ENCODE measurements at places on chromosomes 16 and 17. TPM values are rescaled to one million over a fixed set of nuclear protein-coding genes. Genes with fewer than 3 reads are reported as not detected.

DNA sequence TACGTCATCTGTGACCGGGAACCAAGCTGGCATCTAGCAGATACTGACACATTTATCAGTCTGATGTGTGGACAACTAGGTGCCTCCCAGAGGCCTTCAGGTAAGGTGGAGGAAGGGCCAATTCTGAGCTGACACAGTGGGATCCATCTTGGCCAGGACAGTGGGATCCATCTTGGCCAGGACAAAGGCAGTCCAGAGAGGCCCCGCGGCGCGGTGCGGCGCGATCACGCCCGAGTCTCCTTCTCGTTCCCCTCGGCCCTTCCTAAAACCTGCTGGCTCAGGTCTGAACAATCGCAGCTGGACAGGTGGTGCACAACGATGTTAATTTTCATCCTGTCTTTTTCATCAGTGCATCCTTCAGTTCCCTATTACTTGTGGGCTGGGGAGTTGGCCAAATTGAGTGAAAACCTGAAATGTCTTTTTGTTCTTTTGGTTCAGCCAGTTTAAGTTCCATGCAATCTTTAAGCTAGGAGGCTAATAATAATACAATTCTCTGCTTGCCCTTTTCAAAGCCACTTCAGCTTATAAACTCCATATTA lies 486 bp upstream of the WSB1 start:
- DNase-seq = no peak

Gene HNF1B
- total RNA-seq = not detected

GRCh38 chr16:25109643-25110042 lies 1.9 kb upstream of the LCMT1 start:
- DNase-seq = peak; percentile 76

Gene CX3CL1
- total RNA-seq = 3.8 TPM

DNA sequence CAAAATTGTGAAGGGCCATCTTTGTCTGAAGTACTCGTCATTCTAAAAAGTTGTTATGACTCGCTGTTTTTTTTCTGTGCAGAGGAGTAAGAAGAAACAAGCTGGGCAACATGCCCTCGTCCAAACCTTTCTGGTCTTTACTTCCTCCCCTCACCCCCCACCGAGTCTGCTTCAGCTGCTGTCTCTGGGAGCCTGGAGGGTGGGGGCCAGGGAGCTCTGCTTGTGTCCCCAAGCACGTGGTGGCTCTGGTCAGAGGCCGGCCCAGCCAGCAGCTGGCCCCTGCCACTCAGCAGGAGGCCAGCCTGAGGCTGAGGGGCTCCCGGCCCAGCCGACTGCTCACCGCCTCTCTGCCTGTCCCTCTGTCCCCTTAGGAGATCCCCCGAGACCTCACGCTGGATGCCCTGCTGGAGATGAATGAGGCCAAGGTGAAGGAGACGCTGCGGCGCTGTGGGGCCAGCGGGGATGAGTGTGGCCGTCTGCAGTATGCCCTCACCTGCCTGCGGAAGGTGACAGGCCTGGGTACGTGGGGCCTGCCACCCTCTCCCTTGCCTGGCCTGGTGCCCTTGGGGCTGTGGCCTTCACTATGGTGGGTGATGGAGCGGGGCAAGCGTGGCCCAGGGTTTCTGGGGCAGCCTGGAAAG lies 53.7 kb upstream of the LGALS9 start:
- DNase-seq = peak; percentile 91

Gene P2RX5
- 30.8 TPM for total RNA-seq

Gene KRTAP4-5
- not detected for total RNA-seq

Gene C1QTNF1
- 10.5 TPM for total RNA-seq

Gene SLC46A1
- total RNA-seq = 4.2 TPM

GRCh38 chr17:58757162-58757613 lies 1.5 kb downstream of the PPM1E start:
- DNase-seq = no peak

DNA sequence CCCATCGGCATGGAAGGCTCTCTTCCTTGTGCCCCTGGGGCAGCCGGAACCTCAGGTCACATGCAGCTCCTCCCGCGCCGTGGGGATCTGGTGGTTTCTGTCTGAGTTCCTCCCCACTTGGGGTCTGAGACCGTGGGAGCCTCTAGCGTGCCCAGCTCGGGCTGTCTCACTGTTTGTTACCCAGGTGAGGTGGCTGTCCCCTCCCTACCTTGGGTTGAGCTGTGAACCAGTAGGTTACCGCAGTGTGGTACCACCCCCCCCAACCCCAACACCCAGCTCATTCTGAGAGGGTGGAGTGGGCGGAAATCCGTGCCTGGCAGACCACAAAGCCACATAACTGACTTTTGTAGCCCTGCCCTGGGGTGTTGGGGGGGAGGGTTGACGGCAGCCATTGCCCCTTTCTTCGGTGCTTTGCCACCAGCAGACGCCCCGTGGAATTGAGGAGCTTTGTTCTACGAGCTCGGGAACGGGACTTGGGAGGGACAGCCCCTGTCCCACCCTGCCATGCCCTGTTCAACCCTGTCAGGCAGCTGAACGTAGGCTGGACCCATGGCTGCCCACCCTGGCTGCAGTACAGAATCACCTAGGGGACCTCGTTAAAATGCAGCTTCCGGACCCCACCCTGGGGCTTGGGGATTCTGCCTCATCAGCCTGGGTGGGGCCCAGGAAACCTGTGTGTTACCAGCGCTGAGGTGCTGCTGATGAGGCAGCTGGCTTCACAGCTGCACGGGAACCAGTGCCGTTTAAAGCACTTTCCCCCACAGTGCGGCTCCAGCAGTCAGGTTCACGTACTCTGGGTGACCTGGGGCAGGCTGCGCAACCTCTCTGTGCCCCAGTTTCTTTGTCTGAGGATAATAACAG lies 18.5 kb downstream of the RAP1GAP2 start:
- DNase-seq = no peak

DNA sequence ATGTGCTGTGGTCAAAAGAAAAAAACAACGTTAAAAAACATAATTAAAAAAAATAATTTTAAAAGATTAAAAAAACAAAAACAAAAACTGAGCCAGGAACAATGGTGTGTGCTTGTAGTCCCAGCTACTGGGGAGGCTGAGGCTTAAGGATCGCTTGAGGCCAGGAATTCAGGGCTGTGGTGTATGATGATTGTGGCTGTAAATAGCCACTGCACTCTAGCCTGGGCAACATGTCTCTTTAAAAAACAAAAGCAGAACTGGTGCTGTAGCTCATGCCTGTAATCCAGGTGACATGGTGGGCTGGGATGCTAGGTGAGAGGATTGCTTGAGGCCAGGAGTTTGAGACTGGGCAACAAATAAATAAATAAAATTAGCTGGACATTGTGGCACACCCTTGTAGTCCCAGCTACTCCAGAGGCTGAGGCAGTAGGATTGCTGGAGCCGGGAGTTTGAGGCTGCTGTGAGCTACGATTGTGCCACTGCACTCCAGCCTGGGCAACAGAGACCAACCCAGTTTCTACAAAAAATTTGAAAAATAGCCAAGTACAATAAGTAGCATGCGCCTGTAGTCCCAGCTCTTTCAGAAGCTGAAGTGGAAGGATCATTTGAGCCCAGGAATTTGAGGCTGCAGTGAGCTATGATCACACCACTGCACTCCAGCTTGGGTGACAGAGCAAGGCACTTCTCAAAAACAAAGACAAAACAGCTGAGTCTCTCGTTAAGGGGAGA lies 43.6 kb downstream of the NFATC3 start:
- DNase-seq = no peak

- no peak for DNase-seq
Observed at GRCh38 chr17:38621538-38621937, 15.8 kb upstream of the SRCIN1 start.

DNA sequence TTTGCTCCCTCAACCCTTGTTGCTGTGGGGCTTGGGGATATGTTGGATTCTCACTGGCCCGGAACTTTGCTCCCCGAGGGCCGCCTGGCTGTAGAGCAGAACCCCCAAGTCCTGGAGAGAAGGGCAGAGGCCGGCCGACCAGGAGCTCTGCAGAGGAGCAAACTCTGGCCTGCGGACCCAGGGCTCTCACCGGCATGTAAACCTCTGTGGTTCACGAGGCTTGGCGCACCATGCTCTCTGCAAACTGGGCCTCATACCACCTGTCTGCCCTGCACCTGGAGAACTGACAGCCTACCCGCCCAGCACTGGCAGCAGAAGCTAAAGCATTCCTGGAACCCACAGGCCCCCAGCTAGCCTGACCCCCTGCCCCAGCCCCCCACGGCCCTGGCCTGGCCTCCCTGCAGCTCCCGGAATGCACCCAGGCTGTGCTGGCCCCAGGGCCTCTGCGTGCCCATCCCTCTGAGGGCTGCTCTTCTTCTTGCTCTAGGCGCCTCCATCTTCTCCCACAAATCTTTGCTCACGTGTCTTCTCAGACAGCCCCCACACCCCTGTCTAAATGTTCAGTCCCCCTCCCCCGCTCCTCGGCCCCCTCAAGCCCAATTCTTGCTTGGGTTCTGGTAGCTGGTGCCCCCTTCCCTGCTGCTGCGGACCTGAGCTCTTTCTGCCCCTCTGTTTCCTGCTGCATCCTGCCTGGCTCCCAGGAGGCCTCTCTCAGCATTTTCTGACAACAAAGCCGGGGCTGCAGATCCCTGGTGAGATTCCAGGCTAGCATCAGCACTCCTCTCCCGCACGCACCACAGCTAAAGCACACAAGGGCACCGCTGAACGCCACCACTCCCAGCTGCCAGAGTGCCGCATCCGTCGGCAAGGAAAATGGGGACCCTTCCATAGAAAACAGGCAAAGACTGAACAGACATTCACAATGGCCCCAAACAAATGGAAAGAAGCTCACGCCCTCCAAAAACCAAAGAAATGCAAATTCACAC lies 23.3 kb downstream of the ACTG1 start:
- DNase-seq = no peak

DNA sequence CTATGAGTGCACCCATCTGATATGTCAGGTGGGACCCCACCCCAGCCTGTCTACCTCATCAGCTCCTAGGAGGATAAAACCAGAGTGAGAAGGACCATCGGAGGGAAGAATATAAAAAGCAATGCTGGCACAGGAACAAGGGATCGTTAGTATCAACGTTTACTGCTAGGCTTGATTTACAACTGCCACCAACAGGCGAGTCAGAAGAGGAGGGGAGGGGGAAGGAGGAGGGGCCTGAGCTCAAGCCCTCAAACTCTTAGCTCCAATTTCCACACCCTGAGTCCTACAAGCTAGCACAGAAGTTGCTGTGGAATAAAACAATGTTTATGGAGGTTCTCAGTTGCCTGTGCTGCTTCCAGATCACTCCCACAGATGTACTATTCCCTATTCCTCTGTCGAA lies 234.5 kb downstream of the C16orf78 start:
- no peak for DNase-seq

GRCh38 chr17:49825645-49826044 lies 22.2 kb downstream of the TAC4 start:
- no peak for DNase-seq

DNA sequence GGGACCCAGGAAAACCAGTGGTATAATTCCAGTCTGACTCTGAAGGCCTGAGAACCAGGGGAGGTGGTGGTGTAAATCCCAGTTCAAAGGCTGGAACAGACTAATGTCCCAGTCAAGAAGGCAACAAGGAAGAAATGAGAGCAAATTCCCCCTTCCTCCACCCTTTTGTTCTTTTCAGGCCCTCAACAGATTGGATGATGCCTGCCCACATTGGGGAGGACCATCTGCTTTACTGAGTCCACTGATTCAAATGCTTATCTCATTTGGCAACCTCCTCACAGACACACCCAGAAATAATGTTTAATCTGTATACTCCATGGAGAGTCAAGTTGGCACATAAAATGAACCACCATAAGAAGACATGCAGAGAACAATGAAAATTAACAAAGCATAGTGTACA lies 61.9 kb upstream of the CRYM start:
- DNase-seq = no peak

Gene CXCL16
- 5.4 TPM for total RNA-seq

- DNase-seq = no peak
Observed at GRCh38 chr17:49928126-49928800, 40.7 kb upstream of the DLX4 start.

DNA sequence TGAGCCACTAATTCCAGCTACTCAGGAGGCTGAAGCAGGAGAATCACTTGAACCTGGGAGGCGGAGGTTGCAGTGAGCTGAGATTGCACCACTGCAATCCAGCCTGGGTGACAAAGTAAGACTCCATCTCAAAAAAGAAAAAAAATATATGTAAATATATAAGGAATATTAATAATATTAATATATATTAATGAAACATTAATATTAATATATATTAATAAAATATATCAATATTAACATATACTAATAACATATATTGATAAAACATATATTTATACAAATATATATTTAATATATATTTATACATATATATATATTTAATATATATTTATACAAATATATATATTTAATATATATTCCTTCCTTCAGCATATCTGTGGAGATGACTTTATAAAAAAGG lies 338.0 kb downstream of the NPIPA8 start:
- DNase-seq = no peak

DNA sequence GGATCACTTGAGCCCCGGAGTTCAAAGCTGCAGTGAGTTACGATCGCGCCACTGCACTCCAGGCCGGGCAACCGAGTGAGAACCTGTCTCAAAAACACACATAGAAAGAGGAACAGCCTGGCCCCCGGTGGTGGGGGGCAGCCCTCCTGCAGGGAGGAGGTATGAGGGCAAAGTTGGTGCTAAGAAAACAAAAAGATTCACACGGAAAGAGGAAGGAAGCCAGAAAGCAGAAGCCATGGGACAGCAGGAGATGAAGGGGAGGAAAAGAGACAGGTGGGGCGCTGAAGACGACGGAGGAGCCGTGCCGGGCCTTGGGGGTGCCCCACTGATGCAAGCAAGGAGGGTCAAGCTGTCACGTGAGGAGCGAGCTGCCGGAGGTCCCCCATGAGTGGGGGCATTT lies 8.2 kb upstream of the C16orf74 start:
- DNase-seq = no peak

DNA sequence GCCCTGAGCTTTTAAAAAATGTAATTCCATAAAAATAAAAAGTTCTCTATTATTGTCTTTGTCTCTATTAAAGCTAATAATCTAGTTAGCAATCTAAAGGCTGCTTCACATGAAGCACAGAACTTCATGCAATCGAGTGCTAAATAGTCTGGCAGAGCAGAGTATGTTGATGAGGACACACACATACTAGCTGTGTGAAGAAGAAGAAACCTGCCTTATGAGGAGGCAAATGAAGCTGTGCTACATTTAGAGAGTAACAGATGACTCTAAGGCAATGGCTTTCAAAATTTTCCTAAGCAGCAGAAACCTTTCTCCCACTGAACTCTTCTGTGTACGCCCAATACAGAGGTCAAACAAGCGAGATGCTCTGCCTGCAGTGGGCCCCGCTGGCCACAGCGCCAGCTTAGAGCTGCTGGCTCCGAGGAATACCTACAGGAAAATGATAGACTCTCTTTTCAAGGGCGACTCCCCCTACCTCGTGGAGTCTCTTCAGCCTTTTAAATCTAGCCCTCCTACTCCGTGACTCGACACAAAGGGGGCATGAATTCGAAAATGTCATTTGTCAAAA lies 39.2 kb downstream of the GNA13 start:
- no peak for DNase-seq

GRCh38 chr16:5064915-5065314 lies 841 bp downstream of the C16orf89 start:
- no peak for DNase-seq

- DNase-seq = no peak
Observed at GRCh38 chr17:75634376-75634740, 1.1 kb downstream of the SMIM5 start.

GRCh38 chr16:24609417-24609739 lies 70.0 kb downstream of the RBBP6 start:
- DNase-seq = no peak

Gene CLEC16A
- 21.4 TPM for total RNA-seq

Gene TNFSF13
- 4.0 TPM for total RNA-seq

Gene NKD1
- 0.36 TPM for total RNA-seq

Gene HBQ1
- not detected for total RNA-seq

Gene NDRG4
- total RNA-seq = 6.3 TPM
